Activated CD4-positive, alpha-beta memory T cell treated with anti-CD3 and anti-CD28 coated beads, Interleukin-2, amount 10 ng/mL, durations not matched to agents 7 days and 5 days (primary cell): ENCODE measurements at places on chromosomes 11 and 22. TPM values are rescaled to one million over a fixed set of nuclear protein-coding genes. Genes with fewer than 3 reads are reported as not detected.

Gene PEX16
- total RNA-seq, result 54.1 TPM

Gene FGF4
- not detected for total RNA-seq

Gene DDTL
- 2.2 TPM for total RNA-seq

Gene DEFB131B
- total RNA-seq, result not detected

Gene SCO2
- 6.4 TPM for total RNA-seq

Gene ART5
- total RNA-seq, result not detected

Gene NDUFS8
- total RNA-seq, result 128 TPM

DNA sequence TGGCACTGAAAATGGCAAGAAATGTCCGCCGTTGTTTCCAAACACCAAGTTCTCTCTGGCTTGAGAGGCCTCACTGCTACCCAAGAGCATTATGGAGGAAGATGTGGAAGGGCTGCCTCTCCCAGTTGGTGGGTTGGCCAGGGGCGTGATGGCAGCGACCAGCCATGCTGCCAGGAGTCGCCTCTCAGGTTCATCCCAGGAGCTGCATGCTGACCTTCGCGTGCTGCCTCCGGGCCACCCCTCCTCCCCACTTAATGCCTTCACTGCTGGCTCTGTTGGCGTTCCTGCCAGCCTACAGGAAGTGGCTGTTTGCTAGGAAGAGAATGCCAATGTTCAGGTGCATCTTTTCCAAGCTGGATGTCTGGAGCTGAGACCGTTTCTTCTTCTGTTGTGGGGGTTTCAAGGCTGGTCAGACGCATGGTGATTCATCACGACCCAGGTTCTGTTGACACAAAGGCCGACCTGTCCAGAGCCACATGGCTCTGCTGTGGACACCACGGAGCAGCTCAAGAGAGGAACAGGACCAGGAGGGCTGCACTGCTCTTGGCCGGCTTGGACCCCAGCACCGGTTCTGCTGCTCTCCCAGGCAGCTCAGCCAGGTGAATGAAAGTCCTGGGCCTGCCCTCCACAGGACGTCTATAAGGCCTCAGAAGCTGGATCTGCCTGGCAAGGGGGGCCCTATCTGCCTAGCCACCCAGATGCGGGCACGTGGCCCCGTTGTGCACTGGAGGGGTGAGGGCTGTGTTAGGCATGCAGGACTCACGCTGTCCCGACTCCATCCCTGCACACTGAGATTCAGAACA lies 25.1 kb downstream of the TBX1 start:
- H3K4me3 ChIP-seq, result no peak overlapping the region
- no peaks in the 10 kb centered on the region for H3K36me3 ChIP-seq
- H3K27me3 ChIP-seq, result peaks cover 2% of the 10 kb centered on the region
- H3K27ac ChIP-seq, result no peak overlapping the region
- no peak for DNase-seq
- H3K4me1 ChIP-seq, result no peaks in the 10 kb centered on the region

- DNase-seq, result no peak
- peaks cover 27% of the 10 kb centered on the region for H3K27me3 ChIP-seq
- peaks cover 18% of the 10 kb centered on the region for H3K4me1 ChIP-seq
Observed at GRCh38 chr22:29483254-29483653, 3.2 kb downstream of the NEFH start.

GRCh38 chr11:13297917-13298356 lies 20.3 kb downstream of the BMAL1 start:
- peak; percentile 66 for DNase-seq
- peak overlapping the region; percentile 74 for H3K27ac ChIP-seq
- no peaks in the 10 kb centered on the region for H3K27me3 ChIP-seq

GRCh38 chr11:128022007-128022368 lies 565.4 kb downstream of the ETS1 start:
- no peak for DNase-seq
- peaks cover 16% of the 10 kb centered on the region for H3K4me1 ChIP-seq
- no peak overlapping the region for H3K27ac ChIP-seq
- no peaks in the 10 kb centered on the region for H3K36me3 ChIP-seq

GRCh38 chr22:46457502-46458488 lies 79.6 kb downstream of the CELSR1 start:
- no peaks in the 10 kb centered on the region for H3K36me3 ChIP-seq
- no peaks in the 10 kb centered on the region for H3K27me3 ChIP-seq
- no peaks in the 10 kb centered on the region for H3K4me1 ChIP-seq
- DNase-seq, result no peak
- no peak overlapping the region for H3K27ac ChIP-seq

GRCh38 chr11:119403021-119403420 lies 20.0 kb downstream of the THY1 start:
- H3K4me1 ChIP-seq, result no peaks in the 10 kb centered on the region
- H3K27ac ChIP-seq, result no peak overlapping the region
- H3K36me3 ChIP-seq, result no peaks in the 10 kb centered on the region
- H3K4me3 ChIP-seq, result no peak overlapping the region

- peaks cover 27% of the 10 kb centered on the region for H3K27me3 ChIP-seq
- peaks cover 22% of the 10 kb centered on the region for H3K36me3 ChIP-seq
- no peak overlapping the region for H3K27ac ChIP-seq
- H3K4me1 ChIP-seq, result peaks cover 50% of the 10 kb centered on the region
Observed at GRCh38 chr11:67582011-67582410, 1.6 kb upstream of the GSTP1 start.

DNA sequence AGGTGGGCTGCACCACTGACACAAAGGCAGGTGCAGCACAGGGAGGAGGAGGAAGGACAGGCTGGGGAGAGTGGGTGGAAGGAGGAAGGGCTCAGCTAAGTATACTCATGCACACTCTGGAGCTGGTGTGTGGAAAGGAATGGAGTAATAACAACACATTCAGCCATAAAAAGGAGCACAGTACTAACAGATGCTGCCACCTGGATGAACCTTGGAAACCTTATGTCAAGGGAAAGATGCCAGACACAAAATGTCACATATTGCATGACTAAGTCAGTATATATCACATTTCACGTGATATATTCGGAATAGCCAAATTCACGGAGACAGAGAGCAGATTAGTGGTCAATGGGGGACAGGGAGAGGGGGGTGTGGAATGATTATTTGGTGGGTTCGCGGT lies 389.6 kb upstream of the SYN3 start:
- H3K36me3 ChIP-seq, result no peaks in the 10 kb centered on the region
- no peak overlapping the region for H3K27ac ChIP-seq
- H3K4me3 ChIP-seq, result no peak overlapping the region
- no peaks in the 10 kb centered on the region for H3K4me1 ChIP-seq
- no peak for DNase-seq

DNA sequence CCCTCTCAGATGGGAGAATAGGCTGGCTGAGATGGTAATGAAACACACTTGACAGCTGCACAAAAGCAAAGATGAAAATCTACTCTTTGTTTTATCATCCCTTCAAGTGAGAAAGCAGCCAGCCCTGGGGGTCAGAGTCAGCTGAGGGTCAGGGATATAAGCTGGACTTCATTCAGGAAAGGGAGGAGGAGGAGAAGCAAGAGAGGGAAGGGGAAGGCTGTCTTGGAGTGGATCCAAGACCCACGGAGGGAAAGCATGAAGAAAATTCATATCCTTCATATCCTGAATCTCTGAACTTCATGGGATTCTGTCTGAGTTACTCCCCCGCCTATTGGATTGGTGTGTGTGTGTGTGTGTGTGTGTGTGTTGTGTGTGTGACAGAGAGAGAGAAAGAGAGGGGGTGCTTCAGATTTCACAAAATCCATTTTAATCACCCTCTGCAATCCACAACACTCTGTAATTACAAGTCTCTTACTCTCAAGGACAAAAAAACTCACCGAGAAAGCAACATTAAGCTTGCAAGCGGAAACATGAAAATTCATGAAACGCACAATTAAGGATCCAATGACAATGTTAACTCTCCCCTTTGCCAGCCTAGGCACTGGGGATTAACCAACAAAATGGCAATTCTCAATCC lies 327.7 kb downstream of the TENM4 start:
- DNase-seq, result no peak
- no peaks in the 10 kb centered on the region for H3K4me1 ChIP-seq
- H3K4me3 ChIP-seq, result no peak overlapping the region
- no peaks in the 10 kb centered on the region for H3K36me3 ChIP-seq
- no peak overlapping the region for H3K27ac ChIP-seq

DNA sequence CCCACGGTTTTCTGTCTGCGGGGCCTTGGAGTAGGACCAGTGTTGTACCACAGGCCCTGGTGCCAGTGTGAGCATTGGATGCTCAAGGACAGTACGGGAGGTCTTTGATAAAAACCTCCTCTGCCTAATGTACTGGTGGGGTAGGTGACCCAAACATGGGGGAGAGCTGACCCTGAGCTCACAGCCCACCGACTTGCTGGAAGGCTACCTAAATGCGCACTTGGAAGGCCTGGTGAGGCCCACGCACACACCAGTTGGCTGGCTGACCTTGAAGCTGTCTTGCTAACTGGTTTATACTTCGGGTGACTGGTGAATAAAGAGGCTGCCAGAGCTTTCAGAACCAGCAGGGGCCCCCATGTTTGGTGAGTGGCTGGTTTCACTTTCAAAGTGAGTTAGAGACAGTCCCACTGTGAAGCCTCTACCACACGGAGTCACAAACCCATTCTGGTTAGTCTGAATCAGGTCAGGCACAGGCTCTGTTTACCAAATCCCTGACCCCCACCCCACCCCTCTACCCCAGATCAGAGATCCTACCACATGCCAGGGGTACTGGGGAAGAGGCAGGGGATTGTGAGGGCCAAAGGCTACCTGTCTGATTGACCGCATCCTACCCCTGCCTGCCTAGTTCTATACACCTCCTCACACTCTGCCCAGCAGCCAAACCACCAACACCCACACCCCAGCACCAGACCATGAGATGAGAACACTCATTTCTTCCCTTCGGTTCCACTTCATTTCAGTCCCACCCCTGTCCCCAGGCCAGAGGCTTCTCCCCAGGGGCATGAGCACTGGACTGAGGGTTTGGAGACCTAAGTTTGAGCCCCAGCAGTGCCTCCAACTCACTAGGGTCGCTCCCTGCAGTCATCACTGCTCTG lies 12.7 kb upstream of the IL2RB start:
- H3K27ac ChIP-seq, result peak overlapping the region; percentile 94
- peak overlapping the region; percentile 31 for H3K4me3 ChIP-seq
- DNase-seq, result peak; percentile 88
- H3K4me1 ChIP-seq, result peaks cover 93% of the 10 kb centered on the region
- H3K36me3 ChIP-seq, result peaks cover 10% of the 10 kb centered on the region

DNA sequence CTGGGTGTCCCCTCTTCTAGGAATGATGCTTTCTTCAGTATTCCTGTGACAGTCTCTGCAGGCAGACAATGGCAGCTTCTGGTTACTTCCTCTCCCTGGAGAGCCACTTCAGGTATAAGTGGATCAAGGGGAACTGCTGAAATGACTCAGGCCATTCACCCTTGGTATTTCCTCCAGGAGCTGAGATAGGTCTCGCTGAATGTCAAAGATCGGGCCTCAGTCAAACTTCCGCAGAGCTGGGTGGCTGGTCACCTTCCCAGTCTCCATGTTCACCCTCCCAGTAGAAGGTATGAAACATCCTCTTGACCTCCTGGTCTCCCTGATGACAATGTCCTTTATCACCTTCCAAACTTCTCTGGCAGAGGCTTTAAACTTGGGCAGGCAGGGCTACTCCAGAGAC lies 1.8 kb upstream of the ANKK1 start:
- H3K36me3 ChIP-seq, result no peaks in the 10 kb centered on the region
- peaks cover 4% of the 10 kb centered on the region for H3K27me3 ChIP-seq
- DNase-seq, result no peak
- no peak overlapping the region for H3K27ac ChIP-seq
- H3K4me1 ChIP-seq, result no peaks in the 10 kb centered on the region

DNA sequence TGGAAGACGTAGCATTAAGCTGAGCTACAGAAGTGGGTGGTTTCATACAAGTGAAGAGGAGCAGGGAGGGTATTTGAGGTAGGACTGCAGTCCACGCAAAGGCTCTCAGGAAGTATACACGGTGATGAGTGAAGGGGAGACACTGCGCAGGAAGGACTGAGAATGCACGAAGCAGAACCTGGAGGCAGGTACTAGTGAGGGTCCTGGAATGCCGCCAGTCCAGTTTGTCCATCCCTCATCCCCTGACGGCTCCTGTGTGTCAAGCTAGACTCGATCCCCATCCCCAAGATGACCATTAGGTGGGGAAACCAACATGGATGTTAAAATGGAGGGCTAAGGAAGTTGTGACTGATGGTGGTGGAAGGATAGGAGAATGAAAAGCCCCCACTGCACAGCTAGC lies 23.8 kb downstream of the ART5 start:
- no peaks in the 10 kb centered on the region for H3K36me3 ChIP-seq
- no peak overlapping the region for H3K27ac ChIP-seq
- no peaks in the 10 kb centered on the region for H3K27me3 ChIP-seq
- H3K4me3 ChIP-seq, result no peak overlapping the region
- no peak for DNase-seq

GRCh38 chr11:73783483-73784020 lies 4.1 kb upstream of the MRPL48 start:
- no peak overlapping the region for H3K27ac ChIP-seq
- no peak overlapping the region for H3K4me3 ChIP-seq
- no peaks in the 10 kb centered on the region for H3K27me3 ChIP-seq

- no peaks in the 10 kb centered on the region for H3K4me1 ChIP-seq
- H3K4me3 ChIP-seq, result no peak overlapping the region
- H3K27ac ChIP-seq, result no peak overlapping the region
- no peaks in the 10 kb centered on the region for H3K27me3 ChIP-seq
Observed at GRCh38 chr11:9817191-9817590, 153.3 kb downstream of the SWAP70 start.

- no peaks in the 10 kb centered on the region for H3K27me3 ChIP-seq
- H3K27ac ChIP-seq, result no peak overlapping the region
- no peaks in the 10 kb centered on the region for H3K36me3 ChIP-seq
- peaks cover 6% of the 10 kb centered on the region for H3K4me1 ChIP-seq
- DNase-seq, result no peak
- H3K4me3 ChIP-seq, result no peak overlapping the region
Observed at GRCh38 chr11:33268945-33269540, 11.9 kb downstream of the HIPK3 start.

DNA sequence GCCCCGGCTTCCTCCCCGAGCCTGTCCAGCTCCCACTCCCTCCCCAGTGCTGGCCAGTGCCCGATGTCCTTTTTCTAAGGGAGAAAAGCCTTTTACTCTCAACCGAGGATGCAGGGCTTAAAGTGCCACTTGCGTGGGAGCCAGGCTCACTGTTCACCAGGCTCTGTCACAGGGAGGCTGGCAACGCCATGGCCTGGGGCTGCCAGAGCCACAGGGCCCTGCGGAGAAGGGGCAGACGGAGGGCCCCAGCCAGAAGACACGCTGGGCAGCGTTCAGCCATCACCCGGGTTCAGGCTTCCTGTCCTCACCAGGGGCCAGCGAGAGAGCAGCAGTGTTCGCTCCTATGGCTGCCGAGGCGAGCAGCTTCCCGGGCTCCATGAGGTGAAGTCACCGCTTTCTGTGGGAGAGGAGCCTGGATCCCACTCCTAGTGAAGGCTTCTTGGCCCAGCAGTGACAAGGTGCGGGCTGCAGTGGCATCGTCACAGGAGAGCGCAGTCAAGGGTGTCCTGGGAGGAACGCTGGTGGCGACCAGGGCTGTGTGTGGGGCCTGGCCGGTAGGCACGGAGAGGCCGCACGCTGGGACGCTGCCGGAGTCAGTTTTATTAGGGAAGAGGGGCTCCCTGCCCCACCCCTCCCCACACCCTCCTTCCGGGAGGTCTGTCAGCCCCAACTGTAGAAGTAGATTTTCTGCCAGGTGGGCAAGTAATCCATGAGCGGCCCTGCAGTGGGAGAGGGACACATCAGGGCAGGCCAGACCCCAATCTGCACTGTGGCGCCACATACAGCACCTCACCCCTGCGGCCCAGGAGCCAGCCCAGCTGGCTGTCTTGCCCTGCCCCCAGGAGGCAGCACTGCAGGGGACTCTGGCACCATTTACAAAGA lies 2.8 kb upstream of the FREY1 start:
- H3K36me3 ChIP-seq, result peaks cover 17% of the 10 kb centered on the region
- H3K4me1 ChIP-seq, result peaks cover 6% of the 10 kb centered on the region
- DNase-seq, result no peak
